ENCODE measurements at places on chromosomes 7 and 10.

GRCh38 chr10:118915161-118915560 lies 114.4 kb upstream of the NANOS1 start:
- DNase-seq = no peak

- no peak for DNase-seq
Observed at GRCh38 chr7:114903131-114903530, 18.8 kb upstream of the MDFIC start.

DNA sequence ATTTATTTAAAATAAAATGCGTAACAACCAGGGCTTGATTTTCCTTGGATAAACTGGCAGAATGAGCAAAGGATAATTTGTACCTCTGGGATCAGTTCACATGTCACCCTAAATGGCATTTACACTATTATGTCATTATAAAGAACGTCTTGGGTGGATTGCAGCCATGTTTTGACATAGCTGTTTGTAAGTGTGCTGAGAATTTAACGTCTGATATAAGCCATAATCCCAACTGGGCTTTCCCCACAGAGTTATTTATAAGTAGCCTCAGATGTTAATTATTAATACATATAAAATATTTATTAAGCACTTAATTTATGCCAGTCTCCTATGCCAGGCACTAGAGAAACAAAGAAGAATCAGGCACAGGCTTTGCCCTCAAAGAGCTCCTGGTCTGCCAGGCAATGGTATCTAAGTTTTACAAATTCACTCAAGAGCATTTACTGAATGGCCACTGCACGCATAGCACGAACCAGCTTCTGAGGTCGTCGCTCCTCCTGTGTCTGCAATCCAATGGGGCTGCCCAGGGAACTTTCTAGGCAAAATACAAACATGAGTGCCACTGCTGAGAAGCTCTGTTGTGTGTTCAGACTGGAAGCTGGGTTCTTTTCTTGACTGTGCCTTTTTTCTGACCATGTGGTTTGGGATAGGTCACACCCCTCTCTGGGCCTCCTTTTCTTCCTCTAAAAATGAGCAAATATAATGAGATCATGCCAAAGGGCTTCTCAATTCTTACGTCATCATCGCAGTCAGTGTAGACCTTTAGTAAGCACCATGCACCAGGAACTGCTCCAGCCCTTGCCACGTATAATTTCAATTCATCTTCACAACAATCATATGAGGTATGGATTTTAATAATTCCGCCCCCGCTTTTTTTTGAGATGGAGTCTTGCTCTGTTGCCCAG lies 11.3 kb upstream of the CTBP2 start:
- DNase-seq = no peak

DNA sequence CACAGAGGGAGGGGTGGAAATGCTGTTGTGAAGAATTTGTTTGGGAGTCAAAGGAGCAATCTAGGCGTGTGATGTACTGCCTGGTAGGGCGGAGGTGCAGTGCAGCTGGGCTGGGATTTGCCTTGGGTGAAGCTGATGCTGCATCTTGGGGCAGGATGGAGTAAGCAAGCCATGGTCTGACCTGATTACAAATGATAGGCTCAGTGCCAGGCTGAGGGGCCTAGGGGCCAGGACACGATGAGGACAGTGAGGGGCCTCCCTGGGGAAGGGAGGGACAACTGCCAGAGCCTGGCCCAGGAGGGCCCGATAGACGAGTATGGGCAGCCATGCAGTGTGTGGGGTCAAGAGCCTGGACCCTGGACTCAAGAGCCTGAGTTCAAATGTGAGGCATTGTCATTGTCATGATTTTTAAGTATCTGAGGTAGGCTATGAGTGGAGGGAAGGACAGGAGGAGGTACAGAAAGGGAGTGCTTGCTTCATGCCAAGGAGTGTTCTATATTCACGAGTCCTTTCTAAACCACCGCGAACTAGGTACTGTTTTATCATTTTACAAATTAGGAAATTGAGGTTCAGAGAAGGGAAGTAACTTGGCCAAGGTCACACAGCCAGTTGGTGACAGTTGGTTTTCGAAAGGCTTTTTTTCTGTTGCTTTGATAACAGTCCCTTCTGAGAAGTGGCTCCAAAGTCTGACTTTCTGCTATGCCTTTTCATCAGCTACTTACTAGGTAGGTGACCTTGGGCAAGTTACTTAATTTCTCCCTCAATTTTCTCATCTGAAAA lies 29.7 kb downstream of the HIF1AN start:
- no peak for DNase-seq

DNA sequence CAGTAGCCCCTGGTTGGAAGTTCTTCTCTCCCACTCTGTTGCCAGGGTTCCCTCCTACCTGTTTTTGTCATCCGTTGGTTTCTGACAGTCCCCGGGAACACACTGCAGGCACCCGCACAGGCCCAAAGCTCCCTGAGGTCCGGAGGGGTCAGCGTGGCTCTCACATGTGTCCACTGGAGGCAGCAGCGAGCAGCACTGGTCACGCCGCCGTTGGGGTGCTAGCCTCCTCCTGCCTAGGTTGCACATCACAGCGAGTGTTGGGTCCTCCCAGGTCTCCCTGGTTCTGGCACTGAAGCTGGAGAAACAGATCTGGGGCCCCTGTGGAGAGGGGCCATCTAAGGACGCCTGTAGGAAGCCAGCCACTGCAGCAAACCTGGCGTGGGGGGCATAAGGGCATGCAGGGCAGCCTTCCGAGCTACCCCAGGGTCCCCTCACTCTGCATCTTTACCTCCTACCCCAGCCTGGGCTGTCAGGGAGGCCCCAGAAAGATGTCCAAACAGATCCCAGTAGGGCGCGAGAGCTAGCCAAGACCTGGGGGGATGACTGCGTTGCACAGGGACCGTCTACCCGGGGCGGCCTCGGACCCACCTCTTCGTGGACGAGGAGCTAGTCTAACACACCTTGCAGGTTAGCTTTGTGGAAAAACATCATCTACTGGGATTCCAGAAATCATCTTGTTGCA lies 28.9 kb downstream of the LRRC27 start:
- DNase-seq = no peak

DNA sequence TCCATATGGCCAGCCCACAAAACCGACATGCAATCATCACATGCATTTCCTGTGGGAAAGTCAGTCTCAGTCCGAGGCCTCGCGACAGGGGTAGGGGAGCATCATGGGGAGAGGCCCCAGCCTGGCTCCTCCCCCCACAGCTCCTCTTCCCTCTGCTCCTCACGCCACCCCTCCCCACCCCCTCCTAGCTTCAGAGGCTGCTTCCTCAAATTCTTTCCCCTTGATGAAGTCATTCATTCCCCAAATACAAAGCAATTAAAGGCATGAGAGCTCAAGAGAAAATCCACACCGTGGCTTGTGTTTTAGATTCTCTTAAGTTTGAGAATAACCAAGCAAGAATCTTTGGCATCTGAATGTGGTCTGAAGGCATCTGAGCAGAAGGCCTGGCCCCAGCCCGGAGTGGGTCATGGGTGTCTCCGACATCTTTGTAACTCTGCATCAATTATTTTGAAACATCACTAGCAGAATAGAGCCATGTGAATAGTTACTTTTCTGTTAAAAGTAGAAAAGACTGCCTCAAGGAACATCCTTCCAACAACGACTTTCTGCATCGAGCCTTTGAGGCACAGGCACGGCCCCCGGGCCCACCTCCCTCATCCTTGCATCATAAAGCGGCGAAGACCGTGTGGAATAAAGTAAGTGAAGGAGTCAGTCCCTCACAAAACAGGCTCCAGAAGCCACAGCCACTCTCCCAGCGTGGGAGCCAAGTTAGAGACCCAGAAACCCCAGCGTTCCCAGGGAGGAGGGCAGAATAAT lies 90.9 kb downstream of the DIP2C start:
- no peak for DNase-seq

- DNase-seq = no peak
Observed at GRCh38 chr7:130216750-130217149, 9.1 kb downstream of the SSMEM1 start.

GRCh38 chr10:100510533-100511308 lies 8.9 kb downstream of the SEC31B start:
- DNase-seq = peak; percentile 83

DNA sequence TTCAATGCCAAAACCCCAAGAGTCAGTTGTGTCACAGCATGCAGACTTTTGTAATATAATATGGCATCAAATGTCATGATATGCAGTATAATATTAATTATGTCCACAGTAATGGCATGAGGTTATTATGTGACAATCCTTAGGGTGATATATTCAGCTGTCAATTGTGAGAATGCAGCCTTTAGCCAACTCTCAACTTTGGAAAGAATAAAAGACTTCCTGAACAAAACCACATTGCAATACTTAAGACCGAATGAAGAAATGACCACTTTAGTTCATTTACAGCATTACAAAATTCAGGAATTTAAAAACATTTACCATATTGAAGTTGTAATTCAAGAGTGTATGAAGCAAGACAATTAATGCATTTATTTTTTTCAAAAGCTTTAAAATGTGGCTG lies 45.4 kb downstream of the CPVL start:
- DNase-seq = no peak

DNA sequence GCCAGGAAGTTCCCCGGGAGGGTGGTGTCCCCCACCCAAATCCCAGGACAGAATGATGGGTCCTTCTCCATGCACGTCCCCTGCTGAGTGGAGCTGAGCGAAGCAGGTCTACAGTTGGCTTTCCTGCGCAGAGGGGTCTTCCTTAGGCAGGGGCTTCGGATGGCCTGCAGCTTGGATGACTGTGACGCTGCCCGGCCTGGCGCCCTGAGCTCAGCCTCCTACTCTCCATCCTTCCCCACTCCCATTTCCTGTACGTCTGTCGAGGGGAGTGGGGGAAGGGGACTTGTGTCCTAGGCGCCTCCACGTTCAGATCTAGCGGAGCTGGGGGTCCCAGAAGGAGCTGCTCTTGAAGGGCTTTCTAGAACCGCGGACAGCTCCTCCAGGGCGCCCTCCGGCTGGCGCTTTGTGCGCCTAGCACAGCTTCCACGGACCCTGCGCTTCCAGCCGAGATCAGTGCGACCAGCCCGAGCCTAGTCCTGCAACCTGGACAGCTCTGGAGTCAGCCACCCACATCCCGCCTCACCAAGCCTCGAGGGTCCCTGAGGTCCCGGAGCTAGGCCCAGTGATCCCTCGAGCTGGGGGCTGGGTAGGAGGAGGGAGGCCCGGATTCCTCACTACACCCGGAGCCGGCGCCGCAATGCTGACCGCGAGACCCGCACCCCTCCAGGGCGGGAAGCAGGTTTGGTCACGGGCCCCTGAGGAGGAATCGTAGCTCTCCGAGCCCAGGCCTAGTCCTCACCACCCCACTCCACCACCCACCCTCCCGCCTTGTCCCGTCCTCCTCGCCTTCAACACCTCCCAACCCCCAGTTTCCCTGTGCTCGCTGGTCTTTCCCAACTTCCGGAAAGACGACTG lies 1.9 kb downstream of the GRID1 start:
- no peak for DNase-seq

- peak; percentile 16 for DNase-seq
Observed at GRCh38 chr7:94656925-94657731, 1.2 kb upstream of the SGCE start.

DNA sequence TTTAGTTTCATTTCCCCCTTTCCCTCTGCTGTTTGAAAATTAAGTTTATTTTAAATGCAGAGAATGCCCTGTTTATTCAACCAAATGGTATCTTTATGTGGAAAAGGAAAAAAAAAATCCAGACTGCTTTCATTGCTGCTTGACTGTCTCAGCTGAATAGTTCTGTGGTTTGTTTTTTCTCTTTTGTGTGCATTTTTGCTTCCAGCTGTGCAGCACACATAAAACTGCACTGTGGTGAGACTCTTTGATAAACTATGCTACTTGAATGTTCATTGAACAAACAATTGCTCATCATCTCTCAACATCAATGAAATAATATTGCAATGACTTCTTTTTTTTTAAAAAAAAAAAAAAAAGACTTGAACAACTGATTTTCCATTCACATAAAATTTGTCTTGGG lies 78.6 kb upstream of the GLI3 start:
- no peak for DNase-seq

DNA sequence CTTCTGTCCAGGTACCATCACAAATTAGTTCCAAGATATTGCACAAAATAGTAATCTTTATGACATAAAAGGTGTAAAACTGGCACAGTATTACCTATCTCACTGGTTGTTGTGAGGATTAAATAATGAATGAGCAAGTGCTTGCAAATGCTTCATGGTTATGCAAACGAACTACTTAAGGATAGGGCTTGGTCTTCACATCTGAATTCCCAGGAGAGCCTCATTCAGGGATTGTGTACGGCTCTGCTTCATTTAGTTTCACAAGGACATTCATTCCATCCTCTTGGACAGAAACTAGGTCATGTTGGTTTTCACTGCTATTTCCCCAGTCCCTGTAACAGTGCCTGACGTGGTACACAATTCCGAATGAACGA lies 12.1 kb downstream of the ABCA13 start:
- DNase-seq = no peak

GRCh38 chr7:114670676-114671075 lies 251.2 kb upstream of the MDFIC start:
- DNase-seq = no peak

GRCh38 chr7:121621937-121622336 lies 225.8 kb upstream of the FAM3C start:
- DNase-seq = no peak

GRCh38 chr7:116591202-116592040 lies 66.6 kb downstream of the CAV1 start:
- DNase-seq = no peak

- DNase-seq = no peak
Observed at GRCh38 chr10:22623633-22624253, 90.6 kb downstream of the PIP4K2A start.

GRCh38 chr7:16465469-16466361 lies at the start of gene SOSTDC1:
Gene SOSTDC1 (minus strand): TSS chr7:16465738. CDS start chr7:16465668, 70 bp downstream.
- no peak for DNase-seq

- DNase-seq = no peak
Observed at GRCh38 chr10:33252324-33252723, 82.1 kb downstream of the NRP1 start.

DNA sequence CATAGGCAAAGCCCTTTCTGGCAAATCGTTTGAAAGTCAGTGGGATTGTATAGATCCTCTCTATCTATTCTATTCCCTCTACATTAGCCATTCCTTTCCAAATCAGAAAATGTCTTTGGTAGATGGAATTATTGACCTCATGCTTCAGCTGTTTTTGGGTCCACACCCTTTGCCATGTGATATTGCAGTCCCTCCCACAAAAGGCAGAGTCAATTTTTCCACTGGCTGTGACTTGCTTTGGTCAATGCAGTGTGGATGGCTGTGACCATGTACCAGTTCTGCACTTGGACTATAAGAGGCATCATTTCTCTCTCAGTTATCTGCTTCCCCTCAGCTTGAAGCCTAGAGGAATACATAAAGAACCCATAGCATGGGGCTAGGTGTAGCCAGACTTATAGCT lies 332.9 kb downstream of the PTEN start:
- no peak for DNase-seq

GRCh38 chr7:19026888-19027287 lies 90.5 kb downstream of the TWIST1 start:
- no peak for DNase-seq

- DNase-seq = peak; percentile 64
Observed at GRCh38 chr10:124539935-124540641, 78.5 kb downstream of the LHPP start.

GRCh38 chr10:3872712-3873329 lies 87.8 kb upstream of the KLF6 start:
- DNase-seq = no peak

All from CD4-positive, alpha-beta T cell treated with Interleukin-6 at 100 ng/mL for 8 hours (primary cell).